ENCODE measurements at places on chromosomes 16 and 17.

DNA sequence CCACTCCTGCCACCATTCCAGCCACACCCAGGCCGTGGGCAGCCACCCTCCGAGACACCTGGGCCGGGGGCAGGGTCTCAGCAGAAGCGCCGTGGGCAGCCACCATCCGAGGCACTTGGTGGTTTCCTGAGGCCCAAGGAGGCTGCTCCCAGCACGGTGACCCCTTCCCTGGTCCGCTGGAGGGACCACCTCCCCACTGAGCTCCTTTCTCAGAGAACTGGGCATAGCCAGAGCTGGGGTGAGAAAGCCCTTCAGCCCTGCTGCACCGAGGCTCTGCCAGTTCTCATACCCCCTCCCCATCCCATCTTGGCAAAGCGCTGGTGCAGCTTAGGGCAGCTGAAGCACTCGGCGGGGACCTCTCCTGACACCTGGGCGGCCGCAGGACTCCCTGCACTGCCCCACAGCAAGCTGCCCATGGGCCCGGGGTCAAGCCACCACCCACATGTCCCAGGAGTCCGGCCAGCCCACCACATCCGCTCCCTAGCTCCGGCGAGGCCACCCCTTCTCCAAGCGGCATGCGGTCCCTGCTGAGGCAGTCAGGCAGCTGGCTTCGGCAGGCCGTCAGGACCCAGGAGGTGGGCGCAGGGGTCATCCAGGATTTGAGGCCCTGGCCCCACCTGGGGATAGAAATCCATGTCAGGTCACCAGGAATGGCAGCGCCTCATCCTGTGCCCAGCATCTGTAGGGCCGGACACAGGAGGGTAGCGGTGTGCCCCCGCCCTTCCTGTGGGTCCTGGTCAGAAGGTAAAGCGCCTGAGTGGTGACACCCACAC is 1.3 kb upstream of the CYBA start:
- no peak for DNase-seq

DNA sequence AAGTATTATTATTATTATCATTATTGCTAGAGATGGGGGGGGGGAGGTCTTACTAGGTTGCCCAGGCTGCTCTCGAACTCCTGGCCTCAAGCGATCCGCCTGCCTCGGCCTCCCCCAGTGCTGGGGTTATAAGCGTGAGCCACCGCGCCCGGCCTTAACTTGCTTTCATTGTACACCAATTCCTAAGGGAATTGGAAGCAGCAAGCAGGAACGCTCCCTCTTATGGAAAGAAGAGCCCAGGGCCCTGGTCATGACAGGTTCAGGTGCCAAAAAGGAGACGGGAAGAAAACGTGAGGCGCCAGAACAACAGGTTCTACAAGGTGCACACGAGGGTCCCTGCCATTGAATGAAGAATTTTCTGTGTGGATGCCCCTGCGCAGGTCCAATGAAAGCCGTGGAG is 540 bp upstream of the RPL38 start:
- no peak for DNase-seq

GRCh38 chr17:64028874-64029464 is 8.5 kb upstream of the ICAM2 start:
- DNase-seq, result no peak

GRCh38 chr16:86044881-86045590 is 146.1 kb downstream of the IRF8 start:
- DNase-seq, result no peak

DNA sequence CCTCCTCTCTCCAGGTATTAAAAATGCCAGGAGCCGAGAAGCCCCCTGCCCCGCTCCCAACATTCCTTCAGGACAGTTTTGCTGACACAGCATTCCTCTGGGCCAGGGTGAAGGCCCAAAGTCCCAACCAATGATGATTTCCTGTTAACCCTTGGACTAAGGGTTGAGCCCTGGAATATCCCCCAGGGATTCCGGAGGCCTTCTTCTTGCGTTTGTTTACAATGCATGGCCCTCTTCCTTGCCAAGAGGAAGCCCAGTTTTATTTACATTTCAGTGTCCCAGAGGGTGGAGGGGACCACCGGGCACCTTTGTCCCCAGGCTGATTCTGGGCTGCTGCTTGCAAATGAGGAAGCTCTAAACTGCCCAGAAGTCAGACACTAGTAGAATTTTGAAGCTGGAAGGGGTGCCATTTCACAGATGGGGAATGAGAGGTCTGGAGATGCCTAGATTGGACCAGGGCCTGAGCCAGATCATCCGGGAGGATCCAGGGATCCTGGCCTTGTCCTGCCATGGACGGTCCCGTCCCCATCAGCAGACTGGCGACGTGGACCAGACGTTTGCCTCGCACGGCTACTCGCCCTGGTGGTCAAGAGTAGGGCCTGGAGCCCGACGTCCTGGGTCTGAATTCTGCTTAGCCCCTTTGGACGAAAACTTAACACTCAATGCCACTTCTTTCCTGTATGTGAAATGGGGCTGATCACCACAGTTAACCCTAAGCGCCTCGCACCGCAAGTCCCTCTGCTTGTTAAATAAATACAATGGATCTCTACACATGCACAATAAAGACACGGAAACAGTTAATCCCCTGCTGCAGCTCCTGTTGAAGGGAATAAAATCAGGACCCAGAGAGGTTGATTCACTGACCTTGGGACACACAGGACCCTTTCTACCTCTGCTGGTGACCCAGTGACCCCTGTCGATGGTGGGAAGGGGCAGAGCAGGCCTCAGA is 55.6 kb upstream of the CIBAR2 start:
- no peak for DNase-seq

DNA sequence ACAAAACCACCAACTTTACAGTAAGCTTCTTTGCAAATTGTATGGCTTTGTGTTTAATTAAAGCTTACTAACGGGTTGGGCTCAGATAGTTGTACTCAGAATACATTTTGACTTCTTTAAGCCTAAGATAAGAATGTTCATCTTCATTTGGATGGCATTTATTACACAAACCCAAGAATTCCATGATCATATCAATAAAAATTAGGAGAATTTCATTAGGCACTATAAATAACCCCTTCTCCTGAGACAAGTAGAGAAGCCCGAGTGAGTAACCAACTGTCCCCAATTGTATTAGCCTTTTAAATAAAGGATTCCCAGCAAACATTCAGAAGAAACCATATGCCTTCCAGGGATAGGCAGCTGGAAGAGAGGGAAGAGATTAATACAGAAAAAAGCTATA is 504.7 kb downstream of the KCNJ2 start:
- no peak for DNase-seq

GRCh38 chr16:57276596-57276995 is 7.9 kb downstream of the PLLP start:
- no peak for DNase-seq

DNA sequence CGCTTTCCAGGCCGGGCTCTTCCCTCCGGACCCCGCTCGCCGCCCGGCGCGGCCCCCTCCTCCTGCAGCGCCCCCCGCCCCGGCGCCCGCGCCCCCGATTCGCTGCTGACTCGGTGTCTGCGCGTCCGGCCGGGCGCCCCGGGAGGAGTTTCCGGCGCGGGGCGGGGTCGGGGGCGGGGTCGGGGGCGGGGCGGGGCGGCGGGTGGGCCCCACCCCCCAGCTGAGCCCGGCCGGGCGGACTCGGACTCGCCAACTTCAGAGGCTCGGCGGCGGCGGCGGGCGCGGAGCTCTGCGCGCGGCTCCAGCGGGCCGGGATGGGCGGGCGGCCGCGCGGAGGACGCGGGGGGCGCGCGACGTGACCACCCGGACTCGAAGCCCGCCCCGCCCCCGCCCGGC is at the start of gene METRNL:
Gene METRNL (plus strand): TSS at position 258 of the 396 bp plus-strand sequence. CDS start 207 bp downstream, outside the sequence.
- DNase-seq, result no peak

- DNase-seq, result no peak
Measured at GRCh38 chr17:54793271-54793670, 107.4 kb upstream of the TOM1L1 start.

DNA sequence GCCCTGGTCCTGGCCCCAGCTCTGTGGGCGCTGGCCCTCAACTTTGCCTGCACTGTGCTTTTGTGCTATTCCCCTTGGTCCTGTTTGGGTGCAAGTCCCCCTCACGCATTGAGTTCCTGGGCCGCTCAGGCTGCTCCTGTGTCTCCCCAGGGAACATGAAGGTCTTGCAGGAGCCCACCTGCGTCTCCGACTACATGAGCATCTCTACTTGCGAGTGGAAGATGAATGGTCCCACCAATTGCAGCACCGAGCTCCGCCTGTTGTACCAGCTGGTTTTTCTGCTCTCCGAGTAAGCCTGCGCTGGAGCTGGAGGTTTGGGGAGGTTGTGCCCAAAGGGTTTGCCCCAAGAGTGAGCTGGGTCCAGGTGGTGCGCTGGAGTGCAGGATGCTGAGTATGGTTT is 28.2 kb downstream of the IL4R start:
- DNase-seq, result no peak

GRCh38 chr17:58966208-58966607 is 140.5 kb downstream of the TRIM37 start:
- no peak for DNase-seq
